A172 (cell line): ENCODE measurements at places on chromosomes 2 and 18. TPM values are rescaled to one million over a fixed set of nuclear protein-coding genes. Genes with fewer than 3 reads are reported as not detected.

DNA sequence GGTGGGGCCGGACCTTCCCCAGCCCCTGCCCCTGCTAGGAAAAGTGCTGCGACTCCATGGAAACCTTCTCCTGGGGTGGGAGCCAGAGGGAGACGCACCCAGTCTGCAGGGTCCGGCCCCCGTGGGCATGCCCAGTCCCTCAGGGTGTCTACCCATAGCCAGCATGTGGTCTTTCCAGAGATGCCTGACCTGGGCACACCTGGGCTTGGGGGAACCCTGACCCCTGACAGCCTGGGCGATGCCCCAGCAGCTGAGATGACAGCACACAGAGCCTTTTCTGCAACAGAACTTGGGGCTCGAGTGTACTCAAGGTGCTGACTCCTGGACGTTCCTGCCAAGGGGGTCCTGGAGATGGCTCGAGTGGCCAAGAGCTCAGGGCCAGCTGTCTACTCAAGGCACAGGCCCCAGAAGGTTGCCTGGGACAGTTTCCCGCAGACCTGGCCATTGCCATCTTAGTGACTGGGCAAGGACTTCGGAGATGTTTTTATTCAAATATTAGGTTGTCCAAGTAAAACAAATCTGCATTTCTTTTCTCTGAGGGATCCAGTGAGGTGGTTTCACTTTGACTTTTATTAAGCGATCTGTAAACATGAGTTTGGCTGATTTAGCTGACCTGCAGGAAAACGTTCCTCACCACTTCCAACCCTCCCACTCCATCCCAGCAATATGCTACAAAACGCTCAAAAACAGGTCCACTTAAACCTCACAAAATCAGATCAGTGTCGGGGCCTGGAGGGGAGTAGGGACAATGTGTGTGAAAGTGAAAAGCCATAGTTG is 228.0 kb downstream of the EIPR1 start:
- no peak for DNase-seq

DNA sequence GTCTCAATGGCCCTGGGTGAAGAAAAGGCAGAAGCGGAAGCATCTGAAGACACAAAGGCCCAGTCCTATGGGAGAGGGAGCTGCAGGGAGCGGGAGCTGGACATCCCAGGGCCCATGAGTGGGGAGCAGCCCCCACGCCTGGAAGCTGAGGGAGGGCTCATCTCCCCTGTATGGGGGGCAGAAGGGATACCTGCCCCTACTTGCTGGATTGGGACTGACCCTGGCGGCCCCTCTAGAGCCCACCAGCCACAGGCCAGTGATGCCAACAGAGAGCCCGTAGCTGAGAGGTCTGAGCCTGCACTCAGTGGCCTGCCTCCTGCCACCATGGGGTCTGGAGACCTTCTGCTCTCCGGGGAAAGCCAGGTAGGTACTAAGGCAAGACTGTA is 13.2 kb downstream of the CEP68 start:
- DNase-seq: no peak

DNA sequence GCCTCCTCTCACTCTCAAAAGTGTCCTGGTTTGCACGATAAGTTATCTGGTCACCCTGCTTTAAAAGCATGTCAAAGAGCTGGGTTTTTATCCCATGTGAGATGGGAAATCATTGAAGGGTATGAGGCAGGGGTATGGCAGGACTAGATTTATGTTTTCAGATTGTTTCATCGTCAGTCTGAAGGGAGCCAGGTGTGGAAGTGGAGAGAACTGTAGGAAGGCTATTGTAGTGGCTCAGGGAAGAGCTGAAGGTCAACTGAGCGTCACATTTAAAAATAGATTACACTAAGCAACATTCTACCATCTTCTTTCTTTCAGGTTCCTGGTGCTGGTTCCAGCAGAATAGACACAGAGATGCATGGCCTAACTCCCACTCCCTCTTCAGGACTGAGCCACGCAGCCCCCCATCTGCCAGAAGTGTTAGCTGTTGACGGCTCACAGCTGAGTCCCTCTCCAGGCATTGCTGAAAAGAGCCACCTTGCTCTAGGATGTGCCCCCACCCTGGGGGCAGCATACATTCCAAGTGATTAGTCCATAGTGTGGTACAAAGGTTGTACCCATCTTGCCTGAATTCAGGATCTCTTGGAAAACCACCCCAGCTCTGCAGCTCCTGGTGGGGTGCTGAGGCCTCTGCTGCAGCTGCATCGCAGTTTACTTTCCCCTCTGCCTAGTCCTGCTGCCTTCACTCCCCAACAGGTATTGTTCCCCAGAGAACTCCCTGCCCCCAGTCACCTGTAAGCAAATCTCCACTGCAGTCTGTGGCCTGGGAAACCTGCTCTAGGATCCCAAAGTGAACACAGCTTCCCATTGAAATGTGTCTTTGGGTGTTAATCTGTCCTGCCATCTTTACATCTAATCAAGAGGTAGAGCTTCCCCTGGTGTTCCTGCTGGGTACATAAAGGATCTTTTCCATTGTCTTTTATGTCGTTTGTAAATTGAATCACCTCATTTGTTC is 79.5 kb upstream of the KLF7 start:
- DNase-seq: no peak

- DNase-seq: no peak
These were observed 3.3 kb upstream of the SLC14A2 start for GRCh38 chr18:45611943-45612342.

The SIX2 gene
- total RNA-seq: not detected in 2 replicates
